ENCODE measurements at places on chromosomes 11 and 22.

DNA sequence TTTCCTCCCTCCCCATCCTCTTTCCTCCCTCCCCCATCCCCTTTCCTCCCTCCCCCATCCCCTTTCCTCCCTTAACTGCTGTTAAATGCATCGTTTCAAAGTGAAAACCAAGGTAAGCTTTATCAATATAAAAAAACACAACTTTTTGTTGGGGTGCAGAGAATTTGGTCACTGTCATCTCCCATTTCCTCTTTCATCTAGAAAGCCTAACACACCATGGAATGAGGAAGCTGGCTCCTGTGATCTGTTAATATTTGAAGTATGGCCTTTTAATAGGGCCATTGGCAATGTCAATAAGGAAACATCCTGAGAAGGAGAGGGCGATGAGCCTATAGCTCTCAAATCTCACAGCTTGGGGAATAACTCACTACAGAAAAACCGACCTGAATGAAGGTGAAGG lies 7.0 kb downstream of the EXPH5 start:
- no peak for DNase-seq

DNA sequence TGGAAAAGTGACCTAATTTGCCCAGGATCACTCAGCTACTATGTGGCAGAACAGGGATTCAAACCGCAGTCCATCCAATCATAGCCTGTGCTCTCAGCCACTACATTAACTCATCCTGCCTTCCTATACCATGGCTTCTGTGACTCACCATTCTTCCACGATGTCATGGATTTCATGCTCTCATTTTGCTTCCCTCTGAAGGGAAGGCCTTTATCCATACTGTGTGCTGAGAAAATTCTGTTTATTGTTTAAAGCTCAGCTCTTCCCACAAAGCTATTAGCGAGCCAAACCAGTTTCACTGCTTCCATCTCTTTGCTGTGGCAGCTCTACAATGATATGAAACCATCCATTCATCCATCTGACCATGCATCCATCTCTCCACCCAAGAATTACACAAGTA lies 289.9 kb downstream of the TENM4 start:
- no peak for DNase-seq

- DNase-seq = no peak
These were observed 3.8 kb downstream of the CPT1A start for GRCh38 chr11:68837583-68838571.

- no peak for DNase-seq
These were observed 46.2 kb downstream of the BRSK2 start for GRCh38 chr11:1435820-1436467.

DNA sequence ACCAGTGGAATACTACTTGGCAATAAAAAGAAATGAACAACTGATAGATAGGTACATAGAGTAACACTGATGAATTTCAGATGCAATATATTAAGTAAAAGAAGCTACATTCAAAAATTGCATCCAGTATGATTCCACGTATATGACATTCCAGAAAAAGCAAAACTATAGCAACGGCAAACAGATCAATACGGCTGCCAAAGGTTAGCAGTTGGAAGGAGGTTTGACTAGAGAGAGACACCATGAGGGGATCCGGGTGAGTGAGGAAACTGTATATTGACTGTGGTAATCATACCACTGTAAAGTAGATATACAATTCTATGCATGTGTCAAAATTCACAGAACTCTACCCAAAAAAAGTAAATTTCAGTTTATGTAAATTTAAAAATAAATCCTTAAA lies 28.7 kb downstream of the CADM1 start:
- no peak for DNase-seq

Measured in SHP77 treated with DMSO at 0.1 percent for 48 hours (cell line).